GM12891 (cell line): ENCODE measurements at places on chromosomes 2 and 18.

DNA sequence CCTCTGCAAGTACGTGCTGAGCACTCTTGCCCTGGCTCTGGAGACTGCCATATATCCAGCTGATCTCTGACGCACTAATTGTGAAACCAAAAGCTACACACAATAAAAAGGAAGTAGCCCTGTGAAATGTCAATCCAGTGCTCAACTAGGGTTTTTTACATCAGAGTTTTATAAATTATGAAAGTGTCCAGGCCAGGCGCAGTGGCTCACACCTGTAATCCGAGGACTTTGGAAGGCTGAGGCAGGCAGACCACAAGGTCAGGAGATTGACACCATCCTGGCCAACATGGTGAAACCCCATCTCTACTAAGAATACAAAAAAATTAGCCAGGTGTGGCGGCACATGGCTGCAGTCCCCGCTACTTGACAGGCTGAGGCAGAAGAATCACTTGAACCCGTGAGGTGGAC lies 24.5 kb upstream of the PEX13 start:
- DNase-seq = no peak

- DNase-seq = no peak
Measured at GRCh38 chr2:120959426-120959825, 223.8 kb downstream of the GLI2 start.

GRCh38 chr2:203797276-203797675 lies 70.3 kb upstream of the CTLA4 start:
- no peak for DNase-seq

DNA sequence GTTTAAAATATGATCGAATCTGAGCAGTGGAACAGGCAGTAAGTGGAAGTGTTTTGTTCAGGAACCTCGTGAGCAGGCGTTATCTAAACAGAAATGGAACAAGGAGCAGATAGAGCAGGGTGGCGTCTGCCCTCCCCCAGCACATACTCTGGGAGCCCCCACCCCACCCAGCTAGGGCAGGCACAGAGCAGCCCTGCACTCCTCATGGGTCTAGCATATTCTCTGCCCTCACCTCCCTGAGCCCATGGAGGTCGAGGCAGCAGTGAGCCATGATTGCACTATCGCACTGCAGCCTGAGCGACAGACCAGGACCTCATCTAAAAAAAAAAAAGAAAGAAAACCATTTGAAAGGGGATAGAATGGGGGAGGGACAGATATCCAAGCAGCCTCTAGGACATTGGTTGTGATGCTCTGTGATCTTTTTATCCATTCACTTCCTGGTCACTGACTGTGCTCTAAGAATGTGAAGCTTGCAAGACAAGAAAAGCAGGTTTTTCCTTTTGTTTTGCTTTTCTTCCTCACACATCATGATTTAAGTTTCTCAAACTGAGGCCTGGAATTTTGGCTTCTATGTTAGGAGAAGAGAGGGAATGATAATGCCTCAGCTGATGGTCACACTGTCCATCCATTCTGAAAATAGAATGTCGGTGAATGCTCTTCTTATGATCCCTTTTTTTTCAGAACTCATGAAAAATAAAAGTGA lies 3.1 kb downstream of the MLPH start:
- no peak for DNase-seq

DNA sequence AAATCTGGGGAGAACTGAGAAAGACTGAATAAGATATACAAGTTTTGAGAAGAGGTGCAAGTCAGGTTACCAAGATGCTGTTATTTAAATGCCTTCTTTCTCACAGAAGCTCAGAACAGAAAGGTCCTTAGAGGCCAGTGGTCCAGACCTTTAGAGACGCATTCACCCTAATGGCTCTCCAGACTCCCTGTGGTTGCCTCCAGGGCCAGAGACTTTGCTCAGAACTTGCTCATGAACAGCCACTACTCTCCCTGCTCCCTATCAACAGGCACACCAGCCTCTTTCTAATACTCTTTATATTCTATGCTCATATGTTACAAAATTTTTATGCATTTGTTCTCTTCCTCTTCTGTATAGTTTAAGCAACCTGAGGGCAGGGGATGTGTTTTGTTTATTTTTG lies 349.0 kb upstream of the TNP1 start:
- no peak for DNase-seq

- DNase-seq = no peak
Measured at GRCh38 chr2:41706286-41706685, 341.5 kb upstream of the PKDCC start.

DNA sequence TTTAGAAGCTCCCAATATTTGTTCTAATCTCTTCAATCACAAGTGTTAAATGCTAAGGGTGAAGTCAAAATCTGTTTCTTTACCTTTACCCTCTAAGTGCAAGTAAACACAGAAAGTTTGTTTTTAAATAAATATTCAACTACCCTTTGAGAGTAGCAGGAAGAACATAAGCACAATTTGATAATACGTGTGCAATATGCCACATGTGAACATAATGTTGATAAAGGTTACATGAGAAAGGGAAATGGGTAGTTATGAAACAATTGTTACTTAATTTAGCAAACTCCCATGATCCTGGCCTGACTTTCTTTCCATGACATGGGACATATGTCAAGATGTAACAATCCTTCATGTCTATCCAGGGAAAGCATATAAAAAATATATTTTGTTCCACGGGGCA lies 7.1 kb downstream of the SPRED2 start:
- no peak for DNase-seq

DNA sequence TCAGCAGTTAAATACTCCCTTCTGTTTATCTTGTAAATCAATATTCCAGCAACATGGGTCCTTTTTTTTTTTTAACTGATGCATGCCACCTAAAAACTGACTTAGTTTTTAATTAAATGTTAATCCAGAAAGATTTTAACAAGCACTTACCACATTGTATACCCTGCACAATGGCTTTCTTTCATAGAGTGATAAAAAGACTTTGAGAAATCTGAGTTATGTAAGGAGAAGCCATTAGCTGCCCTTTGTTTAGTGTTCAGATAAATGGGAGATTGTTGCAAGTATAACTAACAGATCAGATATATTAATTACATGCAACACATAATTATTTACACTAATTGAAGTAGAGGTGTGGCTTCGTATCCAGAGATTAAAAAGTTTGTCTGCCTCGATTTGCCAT lies 22.7 kb upstream of the NFATC1 start:
- no peak for DNase-seq

DNA sequence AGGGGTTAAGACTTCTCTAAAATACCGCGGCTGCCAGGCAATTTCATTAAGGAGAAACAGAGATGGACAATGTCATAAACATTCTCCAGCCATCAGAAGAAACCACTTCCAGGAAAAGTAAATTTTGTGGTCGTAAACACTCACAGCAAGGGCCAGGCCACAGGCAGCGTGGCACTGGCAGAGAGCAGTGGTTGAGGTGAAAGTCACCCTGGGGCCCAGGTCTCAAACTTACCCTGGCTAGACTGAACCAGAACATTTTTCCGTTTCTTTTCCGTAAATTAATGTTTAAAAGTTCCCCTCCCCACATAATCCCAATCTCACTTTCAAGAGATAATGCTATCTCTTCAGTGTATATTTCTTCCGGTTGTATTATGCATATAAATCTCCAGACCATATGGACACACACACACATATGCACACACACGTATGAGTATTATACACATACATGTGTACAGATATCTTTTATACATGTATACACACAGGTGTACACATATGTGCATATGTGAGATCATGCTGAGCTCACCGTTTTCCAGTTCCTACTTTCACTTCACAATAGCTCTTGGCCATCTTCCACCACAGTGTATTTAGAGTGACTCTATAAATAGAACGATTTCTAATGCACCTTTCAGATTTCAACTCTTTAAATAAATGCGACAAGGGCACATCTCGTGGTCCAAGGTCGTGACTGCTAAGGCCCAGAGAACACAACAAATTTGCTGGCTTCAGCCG lies 90.1 kb downstream of the MALT1 start:
- peak; percentile 35 for DNase-seq

GRCh38 chr2:228048838-228049490 lies 132.5 kb downstream of the SPHKAP start:
- no peak for DNase-seq

GRCh38 chr2:147884830-147885229 lies 40.0 kb downstream of the ACVR2A start:
- DNase-seq = no peak

- DNase-seq = no peak
Measured at GRCh38 chr2:159891917-159892730, 94.1 kb upstream of the CD302 start.

- DNase-seq = no peak
Measured at GRCh38 chr2:152409386-152410164, 74.6 kb downstream of the FMNL2 start.

DNA sequence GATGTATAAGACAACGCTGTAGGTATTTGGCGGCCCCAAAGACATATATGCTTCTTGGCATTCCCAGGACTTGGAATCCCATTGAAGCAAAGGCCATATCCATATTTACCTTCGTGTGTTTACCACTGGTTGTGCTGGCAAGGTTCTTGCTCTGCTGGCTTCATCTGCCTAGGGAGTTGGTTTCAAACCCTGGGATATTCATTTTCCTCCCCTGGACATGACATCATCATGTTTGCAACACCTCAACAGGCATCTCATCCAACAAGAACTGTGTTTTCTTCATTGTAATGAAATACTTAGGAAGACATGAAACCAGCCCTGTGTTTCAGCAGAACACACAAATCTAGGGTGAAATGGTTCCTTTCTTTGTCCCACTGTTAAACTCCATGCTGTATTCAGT lies 77.9 kb upstream of the PHLPP1 start:
- DNase-seq = no peak

DNA sequence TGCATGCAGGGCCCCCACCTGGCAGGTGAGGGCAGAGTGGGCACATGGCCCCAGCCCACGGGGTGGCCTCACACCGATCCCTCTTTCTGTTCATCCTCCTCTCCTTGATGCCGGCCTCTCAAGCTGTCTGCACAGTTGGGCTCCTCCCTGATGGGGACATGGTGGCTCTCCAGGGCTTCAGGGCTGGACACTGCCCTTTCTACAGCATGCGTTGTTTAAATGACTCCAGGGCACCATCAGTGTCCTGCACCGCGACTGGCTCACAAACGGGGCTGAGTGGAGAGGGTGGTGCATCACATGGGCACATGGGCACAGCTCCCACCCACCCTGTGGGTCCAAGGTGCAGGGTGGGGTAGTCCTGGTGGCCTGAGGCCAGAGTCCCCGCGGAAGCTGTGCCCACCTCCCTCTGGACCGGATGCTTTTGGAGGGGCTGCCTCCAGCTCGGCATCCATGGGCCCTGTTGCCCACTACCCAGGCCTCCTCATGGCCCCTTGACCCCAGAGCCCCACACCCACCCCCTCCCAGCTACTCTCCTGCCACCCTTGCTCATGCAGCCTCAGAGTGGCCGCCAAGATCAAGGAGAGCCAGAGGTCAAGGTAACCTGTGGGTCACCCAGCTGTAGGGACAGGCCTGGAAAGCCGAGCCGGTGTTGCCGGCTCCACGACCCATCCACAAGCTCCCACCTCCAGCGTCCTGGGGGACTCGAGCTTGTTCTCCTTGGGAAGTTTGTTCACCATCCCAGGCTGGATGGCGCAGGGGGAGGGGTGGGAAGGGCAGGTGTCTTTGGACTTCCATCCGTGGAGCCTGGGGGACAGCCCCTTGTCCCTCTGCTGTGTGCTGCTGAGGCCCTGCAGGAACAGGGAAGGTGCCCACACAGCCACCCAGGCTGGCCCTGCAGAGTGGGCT lies 12.3 kb upstream of the SNED1 start:
- no peak for DNase-seq

GRCh38 chr18:61972389-61973264 lies 79.8 kb upstream of the RNF152 start:
- DNase-seq = no peak

DNA sequence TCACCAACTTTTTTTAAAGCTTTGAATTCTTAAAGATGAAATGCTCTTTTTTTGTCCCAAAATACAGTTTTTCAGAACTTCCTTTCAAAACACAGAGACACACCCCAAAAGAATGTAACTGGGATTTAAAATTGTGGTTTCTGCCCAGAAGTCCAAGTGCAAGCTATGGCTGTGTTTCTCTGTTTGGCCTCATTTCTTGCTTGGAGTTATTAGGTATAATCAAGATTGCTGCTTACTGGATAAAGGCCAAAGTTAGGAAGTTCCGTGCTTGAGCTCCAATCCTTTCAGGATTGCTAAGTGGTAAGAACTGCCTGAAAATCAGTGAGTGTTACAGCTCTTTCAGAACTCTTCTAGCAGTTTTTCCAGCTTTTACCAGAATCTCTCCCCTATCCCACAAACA lies 16.9 kb downstream of the ZBTB7C start:
- no peak for DNase-seq

DNA sequence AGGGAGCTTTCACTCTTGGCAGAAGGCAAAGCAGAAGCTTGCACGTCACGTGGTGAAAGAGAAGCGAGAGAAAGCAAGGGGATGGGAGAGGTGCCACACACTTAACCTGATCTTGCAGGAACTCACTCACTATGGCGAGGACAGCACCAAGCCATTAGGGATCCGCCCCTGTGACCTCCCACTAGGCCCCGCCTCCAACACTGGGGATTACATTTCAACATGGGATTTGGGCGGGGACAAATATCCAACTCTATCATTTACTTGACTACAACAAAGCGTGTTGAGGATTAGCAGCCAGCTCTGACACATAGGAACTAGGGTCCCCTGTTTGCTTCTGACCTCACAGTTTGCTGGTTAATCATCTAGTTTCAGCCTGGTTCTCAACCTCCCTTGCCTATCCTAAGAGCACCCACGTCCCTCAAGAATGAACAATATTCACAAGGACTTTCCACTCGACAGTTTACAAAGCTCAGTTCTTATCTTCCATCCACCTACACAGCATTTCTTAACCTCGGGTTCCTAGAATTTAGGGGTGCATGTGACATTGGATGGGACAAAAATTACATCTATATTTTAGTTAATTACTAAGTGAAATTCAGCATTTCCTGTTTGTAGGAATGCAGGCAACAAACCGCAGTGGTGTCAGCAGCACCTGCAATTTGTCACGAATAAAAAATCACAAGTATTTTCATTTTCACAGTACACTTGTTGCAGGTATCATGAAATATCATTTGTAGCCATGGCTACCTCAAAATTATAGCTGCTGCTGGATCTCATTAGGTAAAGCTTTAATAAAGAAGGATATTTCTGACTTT lies 36.0 kb downstream of the LBH start:
- no peak for DNase-seq

- no peak for DNase-seq
Measured at GRCh38 chr2:191657977-191658376, 20.0 kb upstream of the NABP1 start.

- DNase-seq = no peak
Measured at GRCh38 chr2:101546376-101547058, 71.6 kb upstream of the RFX8 start.

DNA sequence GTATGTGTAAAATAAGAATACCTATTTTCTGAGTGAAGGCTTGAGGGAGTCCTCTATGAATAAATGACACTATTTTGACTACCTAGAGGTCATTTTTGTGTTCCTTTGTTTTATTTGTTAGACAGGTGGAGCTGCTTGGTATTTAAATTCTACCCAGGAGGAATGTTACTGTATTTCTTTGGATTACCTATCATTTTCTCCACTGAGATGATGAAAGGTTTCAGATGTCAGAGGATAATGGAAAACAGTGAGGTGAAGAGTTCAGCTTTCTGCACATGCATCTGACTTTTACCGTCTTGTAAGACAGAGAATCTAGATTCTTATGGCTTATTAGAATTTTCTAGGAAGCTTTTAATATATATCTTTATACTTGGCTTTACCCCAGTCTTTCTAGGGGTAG lies 689.8 kb upstream of the NXPH2 start:
- no peak for DNase-seq

GRCh38 chr2:106030287-106031268 lies 163.5 kb downstream of the UXS1 start:
- DNase-seq = no peak
